Pons (tissue), 1 donor: ENCODE measurements at places on chromosomes 1 and 21.

GRCh38 chr1:236495467-236496112 is 28.2 kb upstream of the LGALS8 start:
- no peak for DNase-seq

DNA sequence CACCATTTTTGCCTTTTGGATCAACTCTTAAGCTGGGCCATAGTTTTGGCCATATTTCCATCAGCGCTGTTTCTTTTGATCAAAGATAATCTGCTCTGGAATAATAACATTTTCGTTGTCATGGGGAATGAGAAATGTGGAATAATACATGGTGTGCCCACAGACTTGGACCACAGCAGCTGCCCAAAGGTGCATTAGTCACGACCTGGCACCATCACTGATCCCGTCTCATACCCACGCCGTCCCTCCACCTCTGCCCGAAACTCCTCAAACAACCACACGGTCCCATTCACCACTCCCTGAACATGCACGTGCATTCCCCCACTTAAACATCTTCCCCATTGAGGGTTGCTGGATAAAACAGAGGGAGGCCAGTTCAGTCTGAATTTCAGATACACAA is 76.9 kb downstream of the SLC66A1 start:
- no peak for DNase-seq

- DNase-seq = no peak
These were observed 22.8 kb upstream of the RGS1 start for GRCh38 chr1:192552760-192553191.

DNA sequence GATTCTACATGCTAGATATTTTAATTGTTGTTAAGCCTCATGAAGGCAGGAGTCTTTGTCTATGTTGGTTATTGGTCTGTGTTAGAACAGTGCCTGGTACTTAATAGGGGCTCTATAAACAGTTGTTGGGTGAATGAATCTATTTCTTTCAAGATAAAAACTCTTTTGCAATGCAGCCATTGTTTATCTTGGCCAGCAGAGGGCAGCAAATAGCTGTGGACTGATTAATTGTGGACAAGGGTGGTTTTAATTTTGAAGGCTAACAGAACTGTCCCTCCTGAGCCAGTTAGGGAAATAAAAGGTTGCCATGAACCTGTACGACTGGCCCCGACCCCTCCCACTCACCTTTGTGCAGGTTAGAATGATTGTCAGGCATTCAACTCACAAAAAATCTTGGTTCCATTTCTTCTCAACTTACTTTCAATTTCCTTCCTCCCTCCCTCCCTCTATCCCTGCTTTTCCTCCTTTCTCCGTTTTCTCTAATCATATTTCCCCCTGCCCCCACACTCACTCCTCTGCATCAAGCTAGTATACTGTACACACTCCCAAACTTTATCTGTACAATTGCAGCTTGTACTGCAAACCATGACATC is 66.3 kb upstream of the DIRAS3 start:
- peak; percentile 70 for DNase-seq

DNA sequence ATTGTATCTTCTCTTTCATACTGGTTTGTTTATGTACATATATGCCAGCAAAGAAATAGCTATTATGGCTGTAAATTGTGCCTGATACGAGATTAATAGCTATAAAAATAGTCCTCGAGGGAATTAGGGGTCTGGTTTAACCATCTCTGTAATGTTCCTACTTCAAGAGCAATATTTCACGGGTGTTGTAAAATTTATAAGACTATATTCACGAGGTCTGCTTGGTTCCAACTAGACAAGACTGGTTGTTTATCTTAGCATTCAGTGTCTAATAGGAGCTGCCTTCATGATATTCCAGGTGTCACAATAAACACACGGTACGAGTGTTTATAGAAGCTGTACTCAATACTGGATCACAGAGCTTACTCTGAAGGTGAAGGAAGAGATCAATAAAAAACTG is 389.9 kb downstream of the SIPA1L2 start:
- no peak for DNase-seq

DNA sequence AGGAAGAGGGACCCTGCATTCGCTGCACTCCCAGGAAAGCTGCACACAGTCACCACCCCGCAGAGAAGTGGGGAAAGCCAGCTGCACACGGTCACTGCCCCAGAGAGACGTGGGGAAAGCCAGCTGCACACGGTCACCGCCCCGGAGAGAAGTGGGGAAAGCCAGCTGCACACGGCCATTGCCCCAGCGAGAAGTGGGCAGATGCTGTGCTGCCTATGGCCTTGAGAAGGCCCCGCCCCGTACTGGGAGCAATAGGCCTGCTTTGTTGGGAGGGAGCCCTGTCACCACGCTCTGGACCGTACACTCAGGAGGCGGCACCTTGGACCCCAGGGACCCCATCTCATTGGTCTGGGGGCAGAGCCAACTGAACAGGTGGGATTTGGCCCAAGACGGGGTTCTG is 4.3 kb upstream of the GPR153 start:
- DNase-seq = no peak

DNA sequence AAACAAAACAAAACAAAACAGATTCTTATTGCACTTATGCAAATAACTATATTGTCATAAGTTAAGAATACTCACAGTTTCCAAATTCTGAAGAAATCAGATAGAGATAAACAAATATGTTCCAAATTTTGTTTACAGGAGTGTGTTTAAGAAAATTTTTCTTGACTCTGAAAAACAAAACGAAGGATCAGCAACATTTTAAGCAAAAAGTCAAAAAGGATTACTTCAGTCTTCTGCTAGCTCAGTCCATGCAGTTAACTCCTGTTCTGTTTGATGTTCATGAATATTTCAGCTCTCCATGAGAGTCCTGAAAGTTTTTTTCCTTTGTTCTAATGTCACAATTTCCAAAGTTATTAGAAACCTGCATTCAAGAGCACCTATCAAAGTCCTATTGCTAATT is 33.2 kb upstream of the KLF18 start:
- DNase-seq = no peak

DNA sequence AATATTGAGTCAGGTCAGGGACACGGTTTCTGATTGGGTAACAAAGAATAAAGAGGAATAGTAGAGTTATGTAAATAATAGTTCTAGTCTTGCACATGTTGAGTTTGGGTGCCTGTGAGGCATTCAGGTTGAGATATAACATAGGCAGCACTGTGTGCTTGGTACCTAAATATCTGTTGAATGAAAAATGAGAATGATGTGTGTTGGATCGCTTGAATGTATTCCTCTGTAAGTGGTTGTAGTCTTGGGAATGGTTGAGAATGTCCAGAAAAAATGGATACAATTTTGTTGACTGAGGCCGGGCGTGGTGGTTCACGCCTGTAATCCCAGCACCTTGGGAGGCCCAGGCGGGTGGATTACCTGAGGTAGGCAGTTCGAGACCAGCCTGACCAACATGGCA is 116.3 kb upstream of the HNRNPU start:
- DNase-seq = no peak

DNA sequence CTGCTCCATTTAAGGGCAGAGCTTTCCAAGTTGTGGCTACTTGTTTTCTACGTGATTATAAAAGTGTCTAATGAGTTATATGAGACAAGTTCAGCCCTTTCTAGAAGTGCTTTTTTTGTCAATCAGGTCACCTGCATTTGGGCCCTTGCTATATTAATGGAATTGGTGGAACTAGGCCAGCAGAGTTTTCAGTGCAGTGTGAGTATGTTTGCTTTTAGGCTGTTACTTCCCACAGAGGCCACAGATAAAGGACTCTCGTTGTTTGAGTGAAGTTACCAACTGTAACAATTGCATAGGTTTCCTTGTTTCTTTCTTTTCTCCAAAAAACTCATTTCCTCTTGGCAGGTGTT is 10.9 kb downstream of the SMAP2 start:
- DNase-seq = peak; percentile 41

- no peak for DNase-seq
These were observed 1153.1 kb upstream of the B3GALT2 start for GRCh38 chr1:194339471-194339870.

GRCh38 chr1:212485571-212485912 is 52.8 kb downstream of the NENF start:
- DNase-seq = no peak

DNA sequence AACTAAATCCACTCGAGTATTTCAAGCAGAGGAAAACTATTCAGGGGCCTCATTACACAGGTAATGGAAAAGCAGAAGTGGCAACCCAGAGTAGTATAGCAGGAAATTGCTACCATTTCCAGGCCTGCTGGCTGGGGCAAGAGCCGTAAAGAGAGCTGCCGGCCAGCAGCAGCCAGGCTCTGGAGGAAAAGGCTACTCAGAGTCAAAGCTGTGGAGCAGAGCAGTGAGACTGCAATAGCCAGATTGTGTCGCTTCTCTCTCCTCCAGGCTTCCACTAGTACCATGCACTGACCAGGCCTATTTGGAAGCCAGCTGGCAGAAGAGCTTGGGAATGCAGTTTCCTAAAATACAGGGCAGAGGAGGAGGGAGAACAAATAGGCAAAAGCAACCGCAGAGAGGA is 155.5 kb downstream of the OMA1 start:
- DNase-seq = no peak

DNA sequence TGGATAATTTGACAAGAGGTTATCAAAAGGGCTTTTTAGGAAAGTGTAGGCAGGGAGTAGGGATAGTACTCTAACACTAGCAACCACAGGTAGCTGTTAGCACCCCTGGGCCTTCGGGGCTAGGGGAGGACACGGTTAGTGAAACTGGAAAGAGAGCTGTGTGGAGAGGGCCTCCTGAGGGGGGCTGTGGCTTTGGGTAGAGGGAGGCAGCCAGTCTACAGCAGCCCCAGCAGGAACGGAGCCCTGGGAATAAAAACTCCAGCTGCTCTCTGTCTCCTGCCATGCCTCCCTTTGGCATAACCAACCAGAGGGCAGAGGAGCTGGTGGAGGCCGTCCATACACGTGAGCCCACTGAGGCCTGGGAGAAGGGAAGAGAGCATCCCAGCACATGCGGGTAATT is 223.2 kb downstream of the FOXD2 start:
- no peak for DNase-seq

DNA sequence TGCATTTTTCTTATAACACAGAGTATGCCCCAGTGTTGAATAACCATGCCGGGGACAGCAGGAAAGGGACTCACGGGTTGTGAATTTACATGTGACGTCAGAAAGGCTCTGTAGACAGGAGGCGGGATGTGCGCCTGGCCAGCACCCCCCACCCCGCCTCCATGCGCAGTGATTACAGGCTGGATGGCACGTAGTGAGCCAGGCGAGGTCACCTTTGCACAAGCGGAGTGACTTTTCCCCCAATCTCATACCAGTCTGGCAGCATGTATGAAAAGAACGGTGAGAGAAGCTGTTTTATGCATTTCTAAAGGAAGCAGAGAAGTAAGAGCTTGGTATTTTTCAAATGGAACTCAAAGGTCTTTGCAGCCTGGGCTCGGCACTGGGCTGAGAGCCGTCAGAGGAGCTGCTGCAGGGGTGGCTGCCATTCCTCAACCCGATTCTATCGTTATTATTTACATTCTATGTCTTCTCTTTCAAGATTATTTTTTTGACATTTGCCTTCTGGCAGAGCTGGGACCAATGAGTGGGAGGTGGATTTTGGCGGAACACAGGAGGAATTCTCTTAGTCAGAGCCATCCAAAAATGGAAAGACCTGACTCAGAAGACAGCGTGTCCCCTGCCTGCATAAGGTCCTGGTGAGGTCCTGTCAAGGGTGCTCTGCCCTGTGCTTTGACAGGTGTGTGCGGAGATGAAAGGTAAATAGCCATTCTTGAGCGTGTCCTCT is 115.6 kb upstream of the SLC45A1 start:
- peak; percentile 17 for DNase-seq

DNA sequence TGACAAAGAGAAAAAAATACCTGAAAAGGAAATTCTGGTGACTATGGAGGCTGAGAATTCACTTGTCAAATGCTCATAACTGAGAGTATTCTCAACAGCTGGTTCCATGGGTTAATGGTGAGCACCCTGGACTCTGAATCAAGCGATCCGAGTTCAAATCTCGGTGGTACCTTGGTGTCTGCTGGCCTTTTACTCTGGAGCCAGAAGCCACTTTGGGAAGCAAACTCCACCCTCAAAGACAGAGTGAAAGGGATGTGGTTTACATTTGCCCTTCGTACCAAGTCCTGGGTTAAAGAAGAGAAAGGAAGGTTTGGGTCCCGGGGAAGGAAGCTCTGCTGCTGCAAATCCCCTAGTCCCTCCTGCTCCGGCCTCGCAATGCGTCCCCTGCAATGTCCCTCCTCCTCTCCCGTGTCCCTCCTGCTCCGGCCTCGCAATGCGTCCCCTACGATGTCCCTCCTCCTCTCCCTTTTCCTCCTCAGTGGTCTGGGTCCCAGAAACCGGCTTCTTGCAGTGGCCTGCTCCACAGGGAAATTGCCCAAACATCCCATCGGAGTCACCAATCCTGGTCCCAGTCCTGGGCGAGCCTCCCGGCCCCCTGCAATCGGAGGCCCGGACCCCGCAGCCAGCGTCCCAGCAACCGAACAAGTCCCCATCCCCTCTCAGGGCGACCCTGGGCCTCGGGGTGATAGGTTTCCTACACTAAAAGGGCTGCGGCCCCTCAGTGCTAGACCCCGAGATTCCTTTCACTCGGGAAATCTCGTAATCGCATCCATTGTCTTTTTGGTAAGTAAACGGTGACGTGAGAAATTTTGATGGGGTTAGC is 129.4 kb downstream of the PPIAL4G start:
- DNase-seq = peak; percentile 38

DNA sequence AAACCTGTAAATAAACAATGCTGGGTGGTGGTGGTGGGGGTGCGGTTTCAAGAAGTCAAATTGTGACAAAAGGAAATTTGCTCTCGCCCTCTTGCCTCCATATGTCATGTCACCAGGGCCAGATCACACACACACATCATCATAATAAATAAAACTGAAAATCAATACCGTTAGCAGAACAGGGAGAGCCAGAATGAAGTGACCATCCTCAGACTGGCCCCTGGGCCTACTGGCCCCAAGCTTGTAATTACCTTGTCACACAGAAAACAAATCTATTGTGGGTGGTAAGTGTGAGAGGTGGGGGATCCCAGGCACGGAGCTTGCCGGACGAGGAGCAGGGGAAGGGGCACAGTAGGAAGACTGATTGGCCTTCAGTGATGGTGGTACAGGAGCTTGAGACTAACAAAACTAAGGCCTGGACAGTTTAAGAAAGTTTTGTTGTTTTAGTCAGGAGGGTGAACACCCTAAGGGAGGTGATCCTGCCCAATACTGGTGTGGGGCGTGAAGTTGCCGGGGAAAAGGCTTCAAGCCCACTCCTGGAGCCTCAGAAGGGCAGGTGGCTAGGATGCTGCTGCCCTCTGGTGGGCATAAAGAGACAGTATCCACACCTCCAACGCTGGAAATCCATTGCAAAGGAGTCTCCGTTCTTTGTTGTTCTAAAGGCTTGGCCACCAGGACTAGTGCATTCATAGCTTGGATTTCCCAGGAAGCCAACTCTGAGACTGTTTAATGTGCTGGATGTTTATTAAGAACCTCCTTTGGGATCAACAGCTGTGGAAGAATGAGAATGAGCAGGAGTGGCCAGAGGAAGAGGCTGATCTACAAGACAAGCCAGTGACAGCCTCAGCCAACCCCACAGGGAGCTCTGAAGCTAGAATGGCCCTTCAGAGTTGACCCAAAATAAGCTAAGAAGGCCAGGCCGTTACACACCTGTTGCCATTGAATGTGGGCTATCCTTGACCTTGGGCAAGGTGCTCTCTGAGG is 8.1 kb upstream of the C1orf216 start:
- DNase-seq = peak; percentile 79
